Neural crest cell (in vitro differentiated cells): ENCODE measurements at places on chromosomes 6 and 20. TPM values are rescaled to one million over a fixed set of nuclear protein-coding genes. Genes with fewer than 3 reads are reported as not detected.

- no peak for DNase-seq
Measured at GRCh38 chr6:16851044-16851540, 89.8 kb upstream of the ATXN1 start.

- no peak for DNase-seq
Measured at GRCh38 chr20:25444556-25444955, 37.1 kb downstream of the GINS1 start.

DNA sequence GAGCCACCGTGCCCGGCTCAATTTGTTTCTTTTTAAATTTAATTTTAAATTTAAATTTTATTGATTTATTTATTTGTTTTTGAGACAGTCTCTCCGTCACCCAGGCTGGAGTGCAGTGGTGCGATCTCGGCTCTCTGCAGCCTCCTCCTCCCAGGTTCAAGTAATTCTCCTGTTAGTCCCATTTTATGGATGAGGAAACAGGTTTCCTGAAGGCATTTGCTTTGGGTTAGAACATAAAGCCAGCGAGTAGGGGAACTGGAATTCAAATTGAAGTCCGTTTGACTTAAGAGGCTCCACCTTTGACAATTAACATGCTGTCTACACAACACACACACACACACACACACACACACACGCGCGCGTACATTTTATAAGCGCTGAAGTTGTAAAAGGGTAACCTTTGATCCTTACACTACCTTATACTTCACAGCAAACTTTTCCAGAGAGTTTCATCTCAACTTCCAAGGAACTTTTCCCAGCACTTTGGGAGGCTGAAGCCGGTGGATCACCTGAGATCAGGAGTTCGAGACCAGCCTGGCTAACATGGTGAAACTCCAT is 232.0 kb downstream of the BCAS1 start:
- no peak for DNase-seq

DNA sequence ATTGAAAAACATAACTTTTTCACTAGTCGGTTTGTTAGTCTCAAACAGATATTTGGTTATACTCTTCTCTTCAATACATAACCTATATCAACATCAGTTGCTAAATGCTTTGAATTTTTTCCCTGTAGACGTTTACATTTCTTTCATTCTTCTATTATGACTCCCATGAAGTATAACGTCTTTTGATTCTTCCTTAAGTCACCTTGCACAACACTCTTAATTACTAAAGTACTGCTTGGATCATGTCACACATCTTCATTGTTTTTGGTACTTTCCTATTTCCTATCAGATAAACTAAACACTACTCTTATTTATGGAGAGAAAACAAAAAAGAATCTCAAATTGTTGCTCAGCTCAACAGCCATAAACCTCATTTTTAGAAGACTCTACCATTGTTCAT is 23.0 kb upstream of the BMP5 start:
- DNase-seq, result no peak

Gene COL9A1
- 28.6 and 30.8 TPM in 2 replicates for total RNA-seq

- DNase-seq, result no peak
Measured at GRCh38 chr20:48774696-48775095, 53.1 kb downstream of the PREX1 start.

Gene RIPOR3
- total RNA-seq, result 0.43 and 0.44 TPM in 2 replicates

DNA sequence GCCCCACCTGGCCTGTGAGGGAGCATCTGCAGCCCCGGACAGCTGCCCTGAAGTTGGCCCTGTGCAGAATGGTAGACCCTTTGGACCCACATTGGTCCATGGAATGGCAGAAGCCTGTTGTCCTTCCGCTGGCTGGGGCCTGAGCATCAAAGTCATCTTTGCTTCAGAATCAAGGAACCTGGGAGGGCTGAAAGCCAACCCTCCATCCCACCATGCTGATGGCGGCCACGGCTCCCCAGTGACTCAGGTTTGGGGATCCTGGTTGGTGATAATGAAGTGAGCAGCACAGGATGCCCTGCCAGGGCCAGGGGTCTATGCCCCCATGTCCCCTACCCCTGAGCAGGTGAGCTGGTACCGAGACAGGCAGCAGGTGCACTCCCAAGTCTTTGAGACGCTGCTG is 52.8 kb downstream of the YTHDF1 start:
- DNase-seq, result no peak
